Fibroblast of skin of abdomen (primary cell): ENCODE measurements at places on chromosomes 2 and 18.
A peak's percentile ranks its signal among the peaks of the same experiment; 100 is the strongest.

- no peak for DNase-seq
Observed at GRCh38 chr18:12162786-12163185, 69.1 kb downstream of the ANKRD62 start.

DNA sequence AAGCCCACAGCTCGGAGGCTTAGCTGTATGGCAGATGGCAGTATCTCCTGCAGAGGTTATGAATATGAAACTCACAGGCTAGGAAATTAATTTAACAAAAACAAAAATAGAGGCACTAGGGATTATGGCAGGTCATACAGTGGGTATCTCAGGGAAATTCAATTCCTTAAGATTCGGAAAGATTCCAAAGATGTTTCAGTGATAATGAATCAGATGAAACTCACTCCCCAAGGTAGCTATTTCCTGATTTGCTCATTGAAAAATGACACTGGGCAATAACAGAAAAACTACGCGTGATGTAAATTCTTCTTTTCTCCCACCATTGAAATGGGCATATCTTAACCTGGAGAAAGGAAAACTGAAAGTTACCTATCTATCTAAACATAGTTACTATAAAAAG is 414.1 kb downstream of the STK39 start:
- no peak for DNase-seq

DNA sequence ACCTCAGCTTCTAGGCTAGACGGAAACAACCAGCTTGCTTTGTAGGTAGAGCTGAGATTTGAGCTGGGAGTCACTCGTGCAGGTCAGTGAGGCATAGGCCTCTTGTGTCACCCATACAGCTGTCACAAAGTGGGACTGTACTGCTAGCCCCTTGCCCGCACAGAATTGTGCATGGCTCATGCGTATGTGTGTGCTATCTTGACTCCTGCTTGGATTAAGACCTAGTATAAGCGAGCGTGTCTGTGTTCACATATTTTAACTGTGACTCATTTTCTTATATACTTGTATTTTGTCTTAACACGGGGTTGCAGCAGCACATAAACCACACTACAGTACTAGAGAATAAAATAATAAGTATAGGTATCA is 20.1 kb downstream of the CEP68 start:
- DNase-seq, result peak; percentile 64

- DNase-seq, result no peak
Observed at GRCh38 chr2:97727296-97727695, 13.9 kb downstream of the ZAP70 start.

GRCh38 chr18:58534535-58535301 is 94.2 kb downstream of the ALPK2 start:
- DNase-seq, result no peak

GRCh38 chr2:238857959-238858358 is 10.1 kb downstream of the TWIST2 start:
- no peak for DNase-seq
